Nasal cavity respiratory epithelium epithelial cell of viscerocranial mucosa (primary cell): ENCODE measurements at places on chromosomes 12 and 14. TPM values are rescaled to one million over a fixed set of nuclear protein-coding genes. Genes with fewer than 3 reads are reported as not detected.

ALKBH2 gene
- 19.9 and 34.9 TPM in 2 replicates for total RNA-seq

COX8C gene
- total RNA-seq: not detected in 2 replicates

REP15 gene
- total RNA-seq: 0.34 and 2.3 TPM in 2 replicates

ASB2 gene
- total RNA-seq: under 0.01 and 0.43 TPM in 2 replicates

KSR2 gene
- total RNA-seq: under 0.01 TPM in 2 replicates

TUBA1B gene
- total RNA-seq: 114 and 181 TPM in 2 replicates

KRT77 gene
- total RNA-seq: not detected in 2 replicates

RFX4 gene
- total RNA-seq: not detected in 2 replicates

BCL2L2 gene
- total RNA-seq: 34.5 and 36.4 TPM in 2 replicates

COL2A1 gene
- 0.07 TPM in 1 of 2 replicates, not detected in the other for total RNA-seq

TC2N gene
- 43.4 and 45.8 TPM in 2 replicates for total RNA-seq

KLRG1 gene
- under 0.01 and 0.21 TPM in 2 replicates for total RNA-seq

PLBD1 gene
- 3.4 TPM in 2 replicates for total RNA-seq

SERPINA9 gene
- not detected in 2 replicates for total RNA-seq

KLRK1 gene
- 0.07 TPM in 1 of 2 replicates, not detected in the other for total RNA-seq

CLEC6A gene
- not detected in 2 replicates for total RNA-seq

PUS7L gene
- 18.1 and 30.0 TPM in 2 replicates for total RNA-seq

FAM186B gene
- total RNA-seq: 0.34 and 0.57 TPM in 2 replicates

ARMH4 gene
- 0.43 and 5.1 TPM in 2 replicates for total RNA-seq

MORN3 gene
- total RNA-seq: 0.50 and 3.4 TPM in 2 replicates

PLA2G1B gene
- total RNA-seq: not detected in 2 replicates

TRHDE gene
- total RNA-seq: under 0.01 and 0.21 TPM in 2 replicates

ASPG gene
- under 0.01 and 0.71 TPM in 2 replicates for total RNA-seq

PTPRB gene
- total RNA-seq: 0.34 and 0.85 TPM in 2 replicates

CELA1 gene
- under 0.01 TPM in 1 of 2 replicates, not detected in the other for total RNA-seq

TMEM121 gene
- 0.34 and 1.4 TPM in 2 replicates for total RNA-seq

GUCY2C gene
- total RNA-seq: under 0.01 TPM in 1 of 2 replicates, not detected in the other

SPTB gene
- total RNA-seq: not detected in 2 replicates

OR4E2 gene
- total RNA-seq: not detected in 2 replicates

CCDC197 gene
- not detected in 2 replicates for total RNA-seq

IFNG-AS1 gene
- total RNA-seq: not detected in 2 replicates

OVCH1 gene
- total RNA-seq: 0.28 TPM in 1 of 2 replicates, not detected in the other

WNT5B gene
- total RNA-seq: 2.1 and 5.6 TPM in 2 replicates

SMCO2 gene
- 1.1 and 4.1 TPM in 2 replicates for total RNA-seq

TRIM9 gene
- total RNA-seq: under 0.01 and 0.64 TPM in 2 replicates

PTGDR gene
- total RNA-seq: not detected in 2 replicates

ABCC9 gene
- total RNA-seq: 0.34 and 0.78 TPM in 2 replicates

FSCB gene
- not detected in 2 replicates for total RNA-seq

ST8SIA1 gene
- total RNA-seq: 0.34 and 0.64 TPM in 2 replicates
